ENCODE measurements at places on chromosomes 16 and 17. TPM values are rescaled to one million over a fixed set of nuclear protein-coding genes. Genes with fewer than 3 reads are reported as not detected.

The HBA1 gene
- total RNA-seq = not detected

The CMTM1 gene
- total RNA-seq = 1.1 TPM

GRCh38 chr16:85123891-85124635 lies 11.8 kb upstream of the CIBAR2 start:
- DNase-seq = no peak

DNA sequence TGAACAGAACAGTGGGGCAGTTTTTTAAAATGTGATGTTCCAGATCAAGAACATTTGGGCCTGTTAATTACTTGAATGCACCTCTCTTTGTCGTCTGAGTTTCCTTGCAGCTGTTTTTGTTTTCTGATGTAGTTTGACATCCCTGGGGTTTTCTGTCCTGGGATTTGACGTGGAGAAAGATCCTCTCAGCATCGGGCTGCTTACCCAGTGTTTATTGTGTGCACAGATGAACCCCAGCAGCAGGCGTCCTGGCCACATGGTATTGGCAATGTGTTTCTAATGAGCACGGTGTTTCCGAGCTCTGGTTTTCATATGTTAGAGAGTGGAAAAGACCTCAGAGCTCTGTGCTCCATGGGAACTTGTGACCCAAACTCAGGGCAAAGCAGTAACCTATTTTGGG lies 191.1 kb upstream of the IRX3 start:
- DNase-seq = no peak

GRCh38 chr17:40750391-40750790 lies 4.7 kb downstream of the KRT25 start:
- no peak for DNase-seq

DNA sequence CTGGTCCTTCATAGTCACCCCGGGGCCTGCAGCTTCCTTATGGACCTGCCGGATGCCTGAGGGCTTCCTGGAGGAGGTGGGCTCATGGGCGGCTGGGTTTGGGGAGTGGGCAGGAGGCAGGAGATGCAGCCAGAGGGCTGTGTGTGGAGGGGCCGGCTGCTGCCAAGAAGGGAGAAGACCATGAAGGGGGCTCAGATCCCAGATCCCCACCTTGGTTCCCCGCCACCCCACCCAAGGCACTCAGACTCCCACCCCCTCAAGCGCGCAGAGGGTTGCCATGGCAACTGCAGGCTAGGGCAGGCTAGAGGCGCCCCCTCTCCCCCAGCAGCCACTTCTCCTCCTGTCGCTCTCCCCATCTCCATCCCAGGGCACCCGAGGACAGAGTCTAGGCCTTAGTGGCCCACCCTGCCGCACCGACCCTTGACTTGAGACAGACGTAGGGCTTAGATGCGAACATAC lies 104.5 kb downstream of the CRLF3 start:
- DNase-seq = no peak

- DNase-seq = no peak
These were observed 18.2 kb upstream of the STH start for GRCh38 chr17:45980855-45981254.

GRCh38 chr17:1460233-1460632 lies 4.2 kb upstream of the CRK start:
- DNase-seq = no peak

- no peak for DNase-seq
These were observed 3.7 kb upstream of the RAP1GAP2 start for GRCh38 chr17:2792366-2793169.

- DNase-seq = no peak
These were observed 53.7 kb upstream of the ZNF267 start for GRCh38 chr16:31819948-31820347.

GRCh38 chr16:2235234-2235651 lies 1.0 kb upstream of the DNASE1L2 start:
- no peak for DNase-seq

Data from SK-MEL-5 (cell line).